Skeletal muscle tissue (tissue), 5 donors: ENCODE measurements at places on chromosomes 12 and 14. TPM values are rescaled to one million over a fixed set of nuclear protein-coding genes. Genes with fewer than 3 reads are reported as not detected.

PIWIL1 gene
- total RNA-seq = not detected

PRKD1 gene
- 30.3 TPM for total RNA-seq

FIGNL2 gene
- 1.0 TPM for total RNA-seq

DDX51 gene
- total RNA-seq = 8.4 TPM

ETFBKMT gene
- 2.1 TPM for total RNA-seq

INHBC gene
- not detected for total RNA-seq

NXPH4 gene
- not detected for total RNA-seq

CLEC4D gene
- total RNA-seq = under 0.01 TPM

HIP1R gene
- total RNA-seq = 6.3 TPM

FBLN5 gene
- total RNA-seq = 24.5 TPM

MIPOL1 gene
- 16.7 TPM for total RNA-seq

ST8SIA1 gene
- total RNA-seq = 5.2 TPM

SERPINA9 gene
- total RNA-seq = not detected

KRT71 gene
- not detected for total RNA-seq
